ENCODE measurements at places on chromosomes 3 and 15.

GRCh38 chr3:128489674-128489926, 3.4 kb downstream of the GATA2 start:
- peak; percentile 34 for DNase-seq

DNA sequence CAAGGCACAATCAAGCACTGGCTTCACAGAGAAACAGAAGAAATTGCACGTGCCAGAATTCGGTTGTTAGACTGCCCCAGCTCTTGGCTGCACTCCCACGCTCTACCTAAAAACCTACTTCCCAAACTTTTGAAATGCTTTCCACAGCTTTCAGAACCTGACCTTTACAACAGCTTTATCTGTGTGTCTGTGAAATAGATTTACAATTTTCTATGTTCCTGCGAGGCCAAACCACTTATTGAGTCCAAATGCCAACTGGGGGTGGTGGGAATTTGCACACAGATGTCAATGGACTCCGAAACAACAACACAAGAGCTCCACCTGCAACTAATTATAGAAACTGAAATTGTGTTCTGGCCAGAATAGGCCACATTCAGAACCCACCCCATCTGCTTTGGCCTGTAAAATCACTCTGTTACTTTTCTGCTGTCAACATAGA, 44.6 kb downstream of the ERC2 start:
- DNase-seq = peak; percentile 46

- peak; percentile 23 for DNase-seq
These were observed 6.7 kb downstream of the CISH start for GRCh38 chr3:50604628-50605588.

- DNase-seq = no peak
These were observed 124.8 kb downstream of the BDH1 start for GRCh38 chr3:197430934-197431333.

DNA sequence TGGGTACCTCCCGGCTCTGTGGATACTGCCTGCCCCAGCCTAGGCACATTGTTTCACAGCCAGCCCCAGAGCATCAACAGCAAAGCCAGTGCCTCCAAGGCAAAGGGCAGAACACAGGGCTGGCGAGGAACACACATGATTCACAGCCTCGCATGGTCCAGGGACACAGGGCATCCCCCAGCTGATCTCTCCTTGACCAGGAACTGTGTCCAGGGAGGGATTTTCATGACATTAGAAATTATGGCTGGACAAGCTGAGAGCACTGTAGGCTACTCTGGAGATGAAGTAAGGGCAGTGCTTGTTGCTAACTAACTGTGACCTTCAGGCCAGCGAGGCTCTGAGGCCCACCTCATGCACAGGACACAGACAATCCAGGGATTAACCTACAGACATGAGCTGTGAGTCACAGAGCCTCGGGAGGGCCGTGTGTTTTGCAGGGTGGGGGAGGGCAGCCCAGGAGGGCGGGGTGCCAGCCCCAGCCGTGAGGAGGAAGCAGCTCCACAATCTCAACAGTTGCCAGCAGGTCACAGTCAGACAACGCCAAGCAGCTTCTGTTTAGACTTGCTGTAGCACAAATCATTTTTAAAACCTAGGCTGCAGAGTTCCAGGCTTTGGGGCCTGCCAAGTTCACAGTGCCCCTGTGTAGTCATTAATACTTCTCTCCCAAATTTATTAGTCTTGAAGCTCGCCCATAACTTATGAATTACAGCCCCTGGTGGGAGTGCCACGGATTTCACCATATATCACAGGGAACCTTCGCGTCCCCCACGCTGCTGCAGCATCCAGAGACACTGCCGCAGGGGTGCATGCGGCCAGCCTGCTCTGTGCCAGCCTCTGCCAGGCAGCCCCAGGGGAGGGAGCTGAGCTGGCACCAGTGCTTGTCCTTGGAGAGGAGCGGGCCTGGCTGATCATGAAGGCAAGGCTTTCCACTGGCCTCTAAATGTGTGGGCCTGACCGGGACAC, 114.7 kb downstream of the ETFA start:
- peak; percentile 57 for DNase-seq

GRCh38 chr3:81929697-81930096, 168.3 kb upstream of the GBE1 start:
- DNase-seq = no peak

GRCh38 chr3:105822171-105823123, 46.4 kb downstream of the CBLB start:
- no peak for DNase-seq

DNA sequence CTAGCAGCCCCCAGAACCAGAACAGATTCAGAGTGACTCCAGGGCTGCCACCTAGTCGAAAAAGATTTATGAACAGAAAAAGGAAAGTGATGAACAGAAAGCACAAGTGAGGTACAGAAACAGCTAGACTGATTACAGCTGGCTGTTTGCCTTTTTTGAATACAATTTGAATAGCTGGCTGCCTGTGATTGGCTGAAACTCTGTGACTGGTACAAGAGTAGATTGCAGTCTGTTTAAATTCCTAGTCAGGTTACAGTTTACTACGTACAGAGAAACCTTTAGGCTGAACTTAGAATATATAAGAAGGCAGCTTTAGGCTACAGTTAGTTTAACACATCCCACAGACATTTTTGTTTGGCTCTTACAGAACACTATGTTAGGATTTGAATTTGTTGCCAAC, 10.0 kb downstream of the CCDC13 start:
- no peak for DNase-seq

DNA sequence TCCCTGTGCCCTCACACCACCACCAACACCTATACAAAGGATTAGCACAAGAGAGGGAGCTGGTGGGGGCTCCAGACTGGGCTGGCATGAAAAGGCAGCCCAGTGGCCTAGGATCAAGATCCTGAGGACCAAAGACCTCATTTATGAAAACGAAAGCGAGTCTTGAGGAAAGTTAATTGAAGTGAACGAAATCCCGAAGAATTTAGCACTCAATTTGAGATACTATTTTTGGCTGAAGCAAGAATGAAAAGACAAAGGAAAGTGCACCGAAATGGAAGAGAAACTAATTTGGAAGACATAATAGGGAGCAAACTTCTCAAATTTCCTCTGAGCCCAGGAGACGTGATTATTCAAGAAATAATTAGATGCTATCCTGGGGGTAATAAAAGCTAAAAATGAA, 68.7 kb upstream of the SLC6A11 start:
- DNase-seq = no peak

GRCh38 chr15:65532738-65533051, 2.4 kb downstream of the HACD3 start:
- no peak for DNase-seq

GRCh38 chr3:25084016-25084415, 344.0 kb upstream of the RARB start:
- no peak for DNase-seq

GRCh38 chr3:134970895-134971294, 175.8 kb downstream of the EPHB1 start:
- DNase-seq = no peak

GRCh38 chr3:132544130-132544529, 52.9 kb upstream of the ACKR4 start:
- DNase-seq = no peak

GRCh38 chr3:149898771-149899170, 71.9 kb downstream of the PFN2 start:
- DNase-seq = no peak

- DNase-seq = no peak
These were observed 113.2 kb downstream of the PPP2R3A start for GRCh38 chr3:136078421-136079364.

- DNase-seq = no peak
These were observed 1149.1 kb downstream of the SI start for GRCh38 chr3:163929069-163929652.

DNA sequence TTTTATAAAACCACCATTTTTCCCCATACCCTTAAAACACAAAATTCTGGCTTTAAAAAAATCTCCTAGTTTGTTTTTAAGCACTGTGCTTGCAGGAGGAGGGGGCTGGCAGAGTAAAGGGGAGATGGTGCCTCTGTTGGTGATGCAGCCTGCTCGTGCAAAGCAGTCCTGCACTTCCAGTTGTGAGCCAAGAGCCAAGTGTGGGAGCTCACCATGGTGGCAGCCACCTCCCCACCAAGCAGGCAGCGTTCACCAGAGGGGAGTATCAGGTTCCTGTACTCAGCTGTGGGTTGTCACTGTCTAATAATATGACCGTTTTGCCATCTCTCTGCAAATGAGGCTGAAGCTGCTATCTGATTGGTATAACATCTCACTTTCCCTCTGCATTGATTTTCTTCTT, 164.8 kb downstream of the SYNPR start:
- DNase-seq = no peak

DNA sequence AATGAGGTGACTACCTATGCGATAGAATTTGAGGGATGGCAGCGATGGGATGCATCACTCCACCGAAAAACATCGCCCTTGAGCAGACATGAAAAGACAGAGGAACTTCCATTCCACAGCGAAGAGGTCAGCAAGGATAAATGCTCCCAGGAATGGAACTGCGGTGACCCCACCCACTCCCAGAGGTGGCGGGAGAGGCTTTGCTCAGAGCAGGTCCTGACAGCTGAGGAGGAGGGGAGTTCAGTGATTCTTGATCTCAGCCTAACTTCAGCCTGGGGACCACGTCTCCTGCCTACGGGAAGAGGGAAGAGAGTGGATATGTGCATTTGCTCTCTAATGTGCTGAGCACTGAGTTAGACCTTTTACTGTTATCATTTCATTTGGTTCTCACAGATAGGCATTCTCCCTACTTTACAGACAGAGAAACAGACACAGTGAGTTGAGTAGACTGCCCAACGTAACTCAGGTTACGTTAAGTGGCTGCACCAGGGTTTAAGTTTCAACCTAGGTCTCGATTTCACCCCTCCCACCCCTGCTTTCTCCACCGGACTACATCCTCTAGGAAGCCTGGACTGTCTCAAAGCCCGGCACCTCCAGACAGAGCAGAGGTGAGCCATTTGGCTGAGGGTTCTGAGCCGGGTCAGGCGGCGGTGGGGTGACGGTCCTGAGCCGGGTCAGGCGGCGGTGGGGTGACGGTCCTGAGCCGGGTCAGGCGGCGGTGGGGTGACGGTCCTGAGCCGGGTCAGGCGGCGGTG, 170.0 kb downstream of the RAB11A start:
- no peak for DNase-seq

GRCh38 chr3:14472471-14473351, 67.4 kb downstream of the GRIP2 start:
- DNase-seq = no peak

GRCh38 chr3:137687181-137687879, 76.8 kb upstream of the SOX14 start:
- DNase-seq = no peak

DNA sequence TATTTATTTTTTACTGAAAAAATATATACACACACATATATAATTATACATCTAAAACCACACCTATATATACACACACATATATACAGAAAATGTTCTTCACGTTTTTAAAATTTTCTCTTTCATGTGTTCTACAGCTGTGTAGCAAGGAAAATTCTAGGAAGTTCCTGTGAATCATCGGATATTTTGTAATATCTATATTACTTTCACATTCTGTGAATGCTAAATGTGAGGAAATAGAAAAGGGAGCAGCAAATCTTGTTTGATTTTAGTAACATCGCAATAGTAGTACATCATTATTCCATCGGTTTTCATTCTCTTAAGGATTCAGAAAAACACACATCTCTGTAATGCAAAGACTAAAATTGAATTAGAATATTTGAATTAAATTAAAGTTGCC, 836.8 kb upstream of the NECTIN3 start:
- DNase-seq = no peak

DNA sequence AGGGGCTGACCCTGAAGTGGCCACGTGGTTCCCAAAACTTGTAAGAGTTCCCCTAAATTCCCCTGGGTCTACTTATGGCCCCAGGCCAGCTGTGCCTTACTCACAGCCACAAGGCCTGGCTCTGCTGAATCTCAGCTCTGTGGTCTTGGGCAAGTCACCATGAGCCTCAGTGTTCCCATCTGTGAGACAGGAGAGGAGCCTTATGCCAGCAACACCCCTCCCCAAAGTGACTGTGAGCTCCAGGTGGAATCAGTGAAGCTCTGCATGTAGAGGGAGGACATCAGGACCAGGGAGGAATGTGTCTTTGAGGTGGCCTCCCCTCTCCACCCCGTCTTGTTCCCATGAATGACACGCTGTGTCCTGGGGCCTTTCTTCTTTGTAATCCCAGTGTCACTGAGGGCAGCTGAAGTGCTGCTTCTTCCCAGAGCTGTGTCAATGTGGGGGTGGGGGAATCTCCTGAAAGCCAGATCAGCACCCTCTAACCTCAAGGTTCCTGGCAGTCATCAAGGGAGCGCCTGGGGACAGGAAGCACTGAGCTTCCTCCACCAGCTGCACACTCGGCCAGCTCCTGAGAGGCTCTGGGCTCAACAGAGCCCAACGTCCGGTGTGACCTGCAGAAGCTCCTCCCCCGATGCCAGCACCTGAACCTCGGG, 258.9 kb downstream of the UACA start:
- DNase-seq = peak; percentile 64

DNA sequence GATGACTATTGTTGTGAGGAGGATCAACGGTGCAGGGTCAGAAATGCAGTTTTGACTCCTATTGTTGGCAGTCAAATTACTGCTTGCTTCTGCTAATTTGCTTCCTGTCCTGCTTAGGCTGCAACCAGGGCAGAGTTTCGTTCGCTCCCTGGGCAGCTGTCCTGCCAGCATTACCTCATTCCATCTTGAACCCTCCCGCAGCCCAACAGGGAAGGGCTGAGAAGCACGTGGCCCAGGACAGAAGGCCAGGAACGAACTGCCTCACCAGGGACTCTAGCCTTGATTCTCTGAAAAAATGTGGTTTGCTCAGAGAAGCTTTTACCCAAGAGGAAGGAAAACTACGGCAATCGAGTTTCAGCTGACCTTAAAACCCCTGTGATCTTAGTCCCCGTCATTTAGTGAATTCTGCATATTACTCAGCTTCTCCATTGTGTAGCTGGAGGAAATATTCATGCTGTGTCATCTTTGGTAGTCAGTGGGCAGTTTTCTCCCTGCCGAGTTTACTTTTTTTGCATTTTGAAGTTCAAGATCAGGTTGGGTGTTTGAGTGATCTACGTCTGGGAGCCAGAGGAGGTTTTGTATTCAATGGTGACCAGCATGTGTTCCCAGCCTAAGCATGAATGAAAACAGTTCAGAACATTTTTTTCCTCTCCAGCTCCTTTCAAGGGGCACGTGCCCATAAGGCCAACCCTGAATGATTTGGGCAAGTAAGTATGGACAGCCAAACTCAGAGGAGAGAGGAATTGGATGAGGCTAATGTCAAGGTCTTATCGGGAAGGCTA, 23.0 kb downstream of the TLNRD1 start:
- DNase-seq = peak; percentile 75

- no peak for DNase-seq
These were observed 22.3 kb upstream of the OR5K4 start for GRCh38 chr3:98331329-98331728.

- no peak for DNase-seq
These were observed 74.8 kb downstream of the DNASE1L3 start for GRCh38 chr3:58135712-58136543.

DNA sequence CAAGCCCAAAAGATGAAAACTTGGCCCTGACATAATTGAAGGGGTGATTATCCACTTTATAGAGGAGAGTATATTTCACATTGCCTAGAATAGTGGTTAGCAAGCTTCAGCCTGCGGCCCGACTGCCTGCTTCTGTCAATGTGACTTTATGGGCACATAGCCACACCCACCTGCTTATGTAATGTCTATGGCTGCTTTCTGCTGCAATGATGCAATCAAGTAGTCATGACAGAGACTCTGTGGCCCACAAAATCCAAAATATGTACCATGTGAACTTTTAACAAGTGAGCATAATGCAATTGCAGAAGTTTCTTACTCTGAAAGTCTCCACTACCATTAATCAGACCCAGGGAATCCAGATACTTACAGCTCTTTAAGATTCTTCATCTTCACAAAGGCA, 103.1 kb downstream of the LRIG1 start:
- no peak for DNase-seq
